ENCODE measurements at places on chromosomes 7 and 10. TPM values are rescaled to one million over a fixed set of nuclear protein-coding genes. Genes with fewer than 3 reads are reported as not detected.

Gene EZH2
- 25.2 TPM for total RNA-seq

Gene SLC18A2
- not detected for total RNA-seq

Gene GLRX3
- total RNA-seq = 216 TPM

Gene SEMA3A
- 5.7 TPM for total RNA-seq

Gene EEF1AKMT2
- 18.1 TPM for total RNA-seq

Gene VWC2
- not detected for total RNA-seq

Gene SFTPA1
- not detected for total RNA-seq

Gene MUC12
- total RNA-seq = 11.2 TPM

Gene FAS
- 30.2 TPM for total RNA-seq

Gene HTR7
- 0.07 TPM for total RNA-seq

Gene CABCOCO1
- total RNA-seq = 0.40 TPM

Gene ERLIN1
- total RNA-seq = 55.8 TPM

Gene CDK1
- 91.7 TPM for total RNA-seq

Gene ASB10
- not detected for total RNA-seq

Gene OR2F2
- not detected for total RNA-seq

Gene KCP
- 0.18 TPM for total RNA-seq

Gene NKX2-3
- total RNA-seq = 0.07 TPM

Gene TLX1
- not detected for total RNA-seq

Gene IRF5
- 10.0 TPM for total RNA-seq

Gene NUTM2B
- total RNA-seq = 0.19 TPM

Gene MAT1A
- total RNA-seq = not detected

Gene TCAF1
- total RNA-seq = 19.5 TPM

Gene AKR1B15
- total RNA-seq = 41.2 TPM

Gene KNDC1
- total RNA-seq = 0.89 TPM

Gene ADCY1
- 1.3 TPM for total RNA-seq

Gene EN2
- total RNA-seq = 1.0 TPM

Data from A549 treated with RU486 at 1 μM for 4 hours (cell line).